ENCODE measurements at places on chromosomes 2 and 18. TPM values are rescaled to one million over a fixed set of nuclear protein-coding genes. Genes with fewer than 3 reads are reported as not detected.

Gene RESP18
- not detected for total RNA-seq

Gene POTEC
- total RNA-seq: not detected

Gene RUFY4
- total RNA-seq: 1.0 TPM

Gene IWS1
- total RNA-seq: 30.9 TPM

Gene CREB1
- total RNA-seq: 69.3 TPM

Gene RAB27B
- 14.3 TPM for total RNA-seq

Measured in mononuclear cell (primary cell).